ENCODE measurements at places on chromosomes 6 and 20.

DNA sequence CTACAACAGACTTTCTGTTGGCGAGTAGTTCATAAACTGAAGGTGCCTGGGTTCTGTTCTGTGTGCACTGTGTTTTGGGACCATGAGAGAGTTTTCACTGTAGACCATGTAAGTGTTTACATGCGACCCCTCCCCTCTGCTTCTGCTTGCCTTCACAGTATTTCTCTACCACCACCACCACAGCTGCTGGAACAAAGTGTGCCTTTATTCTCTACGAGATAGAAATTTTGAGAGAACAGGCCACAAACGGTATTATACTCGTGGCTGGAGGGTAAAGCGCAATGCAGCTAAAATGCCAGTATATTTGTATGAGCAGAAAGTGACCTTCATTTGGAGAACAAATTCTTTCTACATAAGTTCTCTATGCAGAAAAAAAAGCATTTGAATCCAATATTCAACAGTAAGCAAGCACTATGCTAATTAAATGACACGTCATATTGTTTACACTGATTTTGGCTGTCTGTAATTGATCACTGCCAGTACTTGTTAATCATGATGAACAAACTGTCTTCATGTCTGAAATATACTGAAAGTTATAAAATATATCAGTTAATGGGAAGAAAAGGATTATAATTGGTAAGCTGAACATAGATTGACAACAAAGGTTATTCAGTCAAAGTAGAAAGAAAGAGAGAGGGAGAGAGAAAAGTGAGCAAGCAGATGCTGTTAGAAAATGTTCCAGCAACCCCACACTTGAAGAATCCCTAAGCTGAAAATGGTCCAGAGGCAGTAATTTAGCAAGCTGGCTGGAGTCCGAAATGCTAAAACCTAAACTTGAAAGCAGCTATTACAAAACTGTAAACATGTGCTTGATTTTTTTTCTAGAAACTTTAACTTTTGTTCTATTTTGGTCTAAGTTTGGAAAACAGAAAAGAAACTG is 8.8 kb downstream of the CLDN20 start:
- no peak for DNase-seq

DNA sequence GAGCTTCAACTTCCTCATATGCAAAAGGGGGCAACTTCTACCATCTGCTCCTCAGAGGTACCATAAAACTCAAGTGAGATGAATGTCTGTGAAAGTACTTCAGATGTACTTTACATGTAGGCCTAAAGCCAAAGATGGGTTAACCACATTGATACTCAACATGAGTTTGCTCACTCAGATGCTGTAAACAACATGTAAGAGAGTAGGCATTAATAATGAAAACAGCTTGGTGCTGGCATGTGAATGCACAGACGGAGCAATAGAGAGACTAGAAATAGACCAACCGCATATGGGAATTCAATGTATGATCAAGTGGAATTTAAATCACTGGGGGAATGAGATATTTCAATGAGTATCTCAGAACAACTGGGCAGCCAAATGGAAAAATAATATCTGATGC is 143.8 kb upstream of the CDYL start:
- DNase-seq: no peak

GRCh38 chr20:14761903-14762302 is 424.5 kb upstream of the FLRT3 start:
- DNase-seq: peak; percentile 15

GRCh38 chr6:114339706-114340105 is 3.1 kb downstream of the HS3ST5 start:
- no peak for DNase-seq

DNA sequence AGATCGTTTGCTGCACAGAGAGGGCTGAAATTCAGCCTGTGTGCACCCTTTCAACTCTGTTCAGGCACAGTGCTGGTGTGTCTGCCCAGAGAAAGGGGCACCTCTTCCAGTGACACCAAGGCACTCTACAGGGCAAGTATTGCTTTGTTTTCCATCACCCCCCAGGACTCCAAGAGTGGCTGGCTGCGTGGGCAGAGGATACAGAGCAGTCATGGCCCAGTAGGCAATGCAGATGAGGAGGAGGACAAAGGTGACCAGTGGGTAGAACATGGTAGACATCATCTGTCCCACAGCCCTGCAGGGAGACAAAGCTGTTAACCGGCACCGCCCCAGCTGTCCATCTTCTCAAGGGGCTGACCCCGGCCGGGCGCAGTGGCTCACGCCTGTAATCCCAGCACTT is 6.7 kb upstream of the NEU1 start:
- no peak for DNase-seq

GRCh38 chr20:37223053-37223452 is 38.6 kb downstream of the GHRH start:
- no peak for DNase-seq

- DNase-seq: no peak
Observed at GRCh38 chr6:6239598-6240581, 80.6 kb downstream of the F13A1 start.

- DNase-seq: no peak
Observed at GRCh38 chr6:63923139-63923739, 287.6 kb downstream of the PHF3 start.

GRCh38 chr6:50714487-50715379 is 1.4 kb downstream of the TFAP2D start:
- no peak for DNase-seq

DNA sequence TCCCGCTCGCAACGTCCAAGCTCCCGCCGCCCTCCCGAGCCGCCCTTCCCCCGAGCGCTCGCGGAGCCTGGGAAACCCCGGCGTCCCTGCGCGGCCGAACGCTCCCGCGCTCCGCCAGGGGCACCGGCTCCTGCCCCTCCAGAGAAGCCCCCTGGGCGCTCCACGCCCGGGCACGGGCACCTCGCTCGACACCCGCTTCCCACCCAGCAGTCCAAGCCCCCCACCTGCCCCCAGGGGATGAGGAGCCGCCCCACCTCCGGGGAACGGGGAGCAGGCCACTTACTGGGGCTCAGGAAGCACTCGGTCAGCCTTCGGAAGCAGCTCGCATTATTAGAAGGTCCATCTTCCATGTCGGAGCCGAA is 1.4 kb downstream of the PDE10A start:
- DNase-seq: no peak

DNA sequence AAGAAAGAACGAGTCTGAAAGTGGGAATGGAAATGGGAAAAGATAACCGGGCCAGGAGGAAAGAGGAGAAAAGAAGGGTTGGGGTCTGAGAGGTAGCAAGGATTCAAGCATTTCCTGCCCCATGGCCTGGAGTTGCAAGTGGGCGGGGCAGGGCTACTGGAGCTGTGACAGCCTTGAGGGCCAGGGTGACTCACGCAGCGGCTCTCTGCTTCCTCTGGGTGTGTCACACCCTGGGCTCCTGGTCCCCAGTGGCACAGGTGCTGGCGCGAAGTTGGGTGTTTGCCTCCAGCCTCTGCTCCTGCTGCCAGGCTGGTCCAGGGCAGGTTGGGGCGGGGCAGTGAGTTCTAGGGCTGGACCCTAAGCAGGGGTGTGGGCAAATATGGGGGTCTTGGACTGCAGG is 3.3 kb upstream of the ULBP3 start:
- DNase-seq: peak; percentile 49

GRCh38 chr6:15593798-15594197 is 69.0 kb downstream of the DTNBP1 start:
- no peak for DNase-seq
